ENCODE measurements at places on chromosomes 6 and 20. TPM values are rescaled to one million over a fixed set of nuclear protein-coding genes. Genes with fewer than 3 reads are reported as not detected.
A peak's percentile ranks its signal among the peaks of the same experiment; 100 is the strongest.

GRCh38 chr20:37729452-37729851 is 35.6 kb downstream of the CTNNBL1 start:
- no peak for DNase-seq

GRCh38 chr20:16216227-16216913 is 356.9 kb downstream of the KIF16B start:
- DNase-seq: no peak

DNA sequence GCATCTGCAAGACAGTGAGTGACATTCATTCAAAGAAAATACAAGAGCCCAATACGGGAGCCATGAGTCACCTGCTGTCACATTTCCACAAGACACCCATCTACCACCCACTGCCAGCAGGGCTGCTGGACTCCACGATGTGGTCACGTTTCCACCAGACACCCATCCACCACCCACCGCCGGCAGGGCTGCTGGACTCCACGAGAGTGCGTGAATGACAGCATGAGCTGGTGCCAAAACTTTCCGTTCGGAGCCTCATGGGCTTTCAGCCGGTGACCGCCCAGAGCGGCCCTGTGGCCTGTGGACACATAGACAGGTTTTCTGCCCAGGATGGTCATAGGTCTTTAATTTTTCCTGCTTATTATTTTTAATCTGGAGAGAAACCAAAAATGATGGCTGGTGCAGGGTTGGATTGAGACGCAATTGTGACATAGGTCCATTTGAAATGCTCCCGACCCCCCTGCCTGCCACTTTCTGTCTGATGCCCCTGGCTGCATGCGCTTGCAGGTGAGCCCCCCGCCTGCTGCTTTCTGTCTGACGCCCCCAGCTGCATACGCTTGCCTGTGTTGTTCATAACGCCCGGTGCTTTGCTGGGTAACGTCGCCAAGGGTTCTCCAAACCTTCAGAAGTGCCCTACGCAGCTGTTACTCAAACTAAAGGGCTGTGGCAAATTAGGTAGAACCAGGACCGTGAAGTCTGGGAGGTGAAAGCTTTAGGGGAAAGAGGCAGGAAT is 59.1 kb upstream of the SMOC2 start:
- no peak for DNase-seq

- DNase-seq: no peak
Observed at GRCh38 chr6:133350928-133351327, 109.8 kb downstream of the EYA4 start.

DNA sequence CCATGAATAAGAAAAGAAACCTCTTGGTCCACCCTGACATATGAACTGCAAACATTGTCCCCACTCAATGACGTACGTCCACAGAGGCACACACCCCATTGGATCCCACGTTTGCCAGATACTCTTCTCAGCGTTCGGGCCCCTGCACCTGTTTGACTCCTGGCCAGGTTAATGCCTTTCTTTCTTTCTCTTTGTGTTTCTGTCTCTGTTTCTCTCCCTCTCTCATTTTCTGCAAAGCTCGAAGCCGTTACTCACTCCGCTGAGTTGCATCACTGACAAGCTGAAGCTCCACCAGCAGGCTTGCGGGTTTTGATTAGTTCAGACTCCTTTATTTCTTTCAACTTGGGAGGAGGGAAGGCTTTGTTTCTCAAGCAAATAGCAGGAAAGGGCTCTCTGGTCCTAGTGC is 135.5 kb upstream of the SUPT3H start:
- DNase-seq: no peak

GRCh38 chr6:98833057-98833306 is 1.4 kb upstream of the POU3F2 start:
- no peak for DNase-seq

DNA sequence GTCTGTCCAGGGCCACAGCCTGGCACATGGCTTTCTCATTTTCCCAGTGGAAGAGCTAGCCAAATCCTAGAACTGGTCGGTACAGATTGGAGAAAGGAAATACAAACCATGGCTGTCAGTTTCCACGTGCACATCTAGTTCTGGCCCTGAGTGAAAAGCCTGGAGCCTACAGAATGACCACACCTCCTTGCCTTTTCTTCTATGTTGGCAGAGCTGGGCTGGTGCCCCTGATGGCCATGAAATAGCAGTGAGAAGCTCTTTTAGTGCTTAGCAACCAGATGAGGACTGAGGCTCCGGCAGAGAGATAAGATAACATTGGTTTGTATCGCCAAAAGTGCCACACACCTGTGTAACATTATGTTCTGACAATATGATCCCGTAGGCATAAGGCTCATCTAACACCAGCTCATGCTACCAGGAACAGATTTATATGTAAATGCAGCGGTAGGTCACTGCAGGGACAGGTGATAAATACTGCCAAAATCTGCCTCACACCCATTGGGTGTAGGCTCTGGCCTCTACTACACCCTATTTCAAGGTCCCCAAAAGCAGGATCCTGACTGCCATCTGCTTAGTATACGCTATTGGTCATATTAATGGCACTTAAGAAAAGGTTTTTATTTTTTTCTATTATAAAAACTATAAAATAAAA is 39.9 kb upstream of the TBC1D7 start:
- DNase-seq: no peak

GRCh38 chr6:153947808-153948447 is 91.1 kb upstream of the OPRM1 start:
- DNase-seq: peak; percentile 8

DNA sequence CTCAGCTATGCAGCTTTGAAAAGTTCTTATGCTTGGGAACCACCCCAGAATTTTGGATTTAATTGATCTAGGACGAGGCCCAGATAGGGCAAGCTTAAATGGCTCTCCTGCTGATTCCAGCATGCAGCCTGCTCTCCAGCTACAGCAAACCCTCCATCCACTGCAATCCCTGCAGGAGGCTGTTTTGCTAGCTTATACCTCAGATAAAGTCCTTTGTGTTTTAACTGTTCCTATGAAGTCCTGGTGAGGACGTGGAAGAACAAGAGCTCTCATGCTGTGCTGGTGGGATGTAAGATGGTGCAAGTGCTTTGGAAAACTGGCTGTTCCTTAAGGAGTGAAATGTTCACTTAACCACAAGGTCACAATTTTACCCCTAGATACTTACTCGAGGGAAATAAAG is 25.5 kb upstream of the NXT1 start:
- no peak for DNase-seq

- DNase-seq: peak; percentile 41
Observed at GRCh38 chr6:167336844-167337630, 12.2 kb downstream of the TTLL2 start.

GRCh38 chr20:41176711-41177552 is 39.6 kb downstream of the PLCG1 start:
- DNase-seq: no peak

- no peak for DNase-seq
Observed at GRCh38 chr20:4800676-4801449, 79.2 kb downstream of the PRND start.

GRCh38 chr6:148846778-148847761 is 100.2 kb downstream of the UST start:
- DNase-seq: no peak

DNA sequence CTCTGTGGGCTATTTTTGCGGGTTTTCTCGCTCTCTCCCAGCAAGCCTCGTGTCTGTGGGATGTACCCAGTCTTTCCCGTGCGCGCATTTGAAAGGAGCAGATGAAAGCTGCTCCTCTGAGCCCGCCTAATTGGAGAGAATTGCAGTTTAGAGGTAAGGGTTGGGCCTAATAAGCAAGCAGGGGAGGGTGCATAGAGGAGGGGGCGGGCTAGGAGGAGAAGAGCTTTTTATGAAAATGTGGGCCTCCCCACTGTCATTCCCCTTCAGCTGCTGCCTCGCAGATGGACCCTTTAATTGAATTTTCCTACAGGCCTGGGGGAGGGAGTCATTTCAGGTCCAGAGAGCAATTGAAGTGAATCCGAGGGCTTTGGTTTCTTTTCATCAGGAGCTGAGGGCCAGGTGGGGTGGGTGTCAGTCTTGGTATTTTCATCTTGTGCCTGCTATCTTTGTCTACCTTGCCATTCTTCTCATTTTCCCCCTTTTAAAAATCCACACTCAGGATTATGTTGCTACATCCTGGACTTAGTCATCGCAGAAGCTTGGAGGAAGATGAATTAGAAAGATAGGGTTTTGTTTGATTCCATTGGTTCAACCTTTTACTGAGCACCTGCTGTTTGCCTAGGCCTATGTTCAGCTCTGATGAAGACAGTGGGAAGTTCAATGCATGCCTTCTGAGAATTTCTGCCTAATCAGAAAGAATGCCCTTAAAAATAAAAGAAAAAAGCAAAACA is 423.4 kb downstream of the CD83 start:
- no peak for DNase-seq

DNA sequence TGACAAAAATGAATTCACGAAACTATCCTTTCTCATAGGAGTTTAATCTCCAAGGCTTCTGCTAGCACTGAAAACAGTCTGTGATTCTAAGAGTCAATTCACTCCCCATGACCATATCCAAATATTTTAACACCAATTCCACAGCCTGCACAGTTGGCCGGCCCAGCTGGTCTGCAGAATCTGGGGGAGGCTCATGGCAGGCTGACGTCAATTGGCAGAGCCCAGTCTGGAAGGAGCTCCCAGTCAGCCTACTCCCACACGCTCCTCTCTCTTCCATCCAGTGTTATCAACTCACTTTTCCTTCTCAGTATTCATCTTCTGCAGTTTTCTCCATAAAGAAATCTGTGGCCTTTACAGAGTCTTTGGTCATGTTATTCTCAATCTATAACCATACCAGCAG is 111.0 kb downstream of the TBXT start:
- DNase-seq: no peak

The BCLAF1 gene
- polyA plus RNA-seq: 215 TPM

The TCP11 gene
- 1.9 TPM for polyA plus RNA-seq

The VIP gene
- polyA plus RNA-seq: 1.2 TPM

The PI3 gene
- 0.27 TPM for polyA plus RNA-seq

Measured in left renal cortex interstitium (tissue), 4 donors.